ENCODE measurements at places on chromosomes 11 and 22.
A peak's percentile ranks its signal among the peaks of the same experiment; 100 is the strongest.

DNA sequence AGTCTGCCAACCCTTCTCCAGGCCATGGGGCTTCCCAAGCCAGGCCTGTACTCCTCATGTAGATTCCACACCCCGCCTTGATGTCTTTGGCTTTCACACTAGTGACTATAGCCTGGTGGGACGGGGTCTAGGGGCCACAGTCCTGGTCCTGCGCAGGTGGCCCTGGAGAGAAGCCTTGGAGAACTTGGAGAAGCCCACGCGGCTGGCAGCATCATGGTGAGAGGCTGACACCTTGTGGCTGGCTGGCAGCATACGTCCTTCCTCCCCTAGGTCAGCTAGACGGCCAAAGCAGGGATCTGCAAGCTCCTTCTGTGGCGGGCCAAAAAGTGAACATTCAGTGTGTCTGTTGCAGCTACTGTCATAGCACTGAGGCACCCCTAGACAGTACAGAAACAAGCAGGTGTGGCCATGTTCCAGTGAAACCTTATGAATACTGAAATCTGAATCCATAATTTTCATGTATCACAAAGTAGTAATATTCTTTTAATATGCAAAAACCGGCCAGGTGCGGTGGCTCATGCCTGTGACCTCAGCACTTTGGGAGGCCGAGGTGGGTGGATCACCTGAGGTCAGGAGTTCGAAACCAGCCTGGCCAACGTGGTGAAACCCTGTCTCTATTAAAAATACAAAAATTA lies 42.0 kb downstream of the FAM83F start:
- DNase-seq = peak; percentile 28

- no peak for DNase-seq
Observed at GRCh38 chr11:2399488-2400068, 972 bp upstream of the TSSC4 start.

GRCh38 chr11:111115890-111116289 lies 129.6 kb upstream of the POU2AF2 start:
- DNase-seq = no peak

DNA sequence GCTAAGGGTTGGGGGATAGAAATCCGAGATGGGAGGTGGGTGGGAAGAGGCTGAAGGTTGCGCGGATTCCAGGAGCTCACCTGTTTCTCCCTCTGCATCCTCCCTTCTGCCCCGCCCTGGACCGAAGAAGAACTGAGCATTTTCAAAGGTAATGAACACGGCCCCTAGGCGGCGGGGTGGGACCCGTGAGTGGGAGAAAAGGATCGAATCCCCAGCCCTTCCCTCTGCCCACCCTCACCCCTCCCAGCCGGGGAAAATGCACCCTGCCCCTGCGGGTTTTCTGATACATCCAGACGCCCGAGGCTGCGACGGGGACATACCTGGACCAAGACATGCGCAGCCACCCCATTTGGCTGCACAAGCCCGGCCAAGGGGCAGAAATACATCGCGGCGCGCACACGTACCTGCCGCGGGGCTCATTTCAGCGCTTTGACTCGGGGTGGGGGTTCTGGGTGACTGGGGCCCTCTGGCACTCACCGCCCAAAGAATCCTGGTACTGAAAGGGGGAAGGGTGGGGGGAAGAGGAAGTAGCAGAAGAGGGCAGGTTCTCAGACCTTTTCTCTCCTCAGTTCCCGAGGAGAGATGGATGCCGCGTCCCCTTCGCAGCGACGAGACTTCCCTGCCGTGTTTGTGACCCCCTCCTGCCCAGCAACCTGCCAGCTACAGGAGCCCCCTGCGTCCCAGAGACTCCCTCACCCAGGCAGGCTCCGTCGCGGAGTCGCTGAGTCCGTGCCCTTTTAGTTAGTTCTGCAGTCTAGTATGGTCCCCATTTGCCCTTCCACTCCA lies 6.0 kb downstream of the VSIG2 start:
- DNase-seq = no peak

GRCh38 chr22:22884888-22885840 lies 2.5 kb upstream of the IGLL5 start:
- no peak for DNase-seq
